ENCODE measurements at places on chromosomes 3 and 15.

GRCh38 chr15:97045666-97046421, 715.3 kb downstream of the NR2F2 start:
- DNase-seq, result no peak

DNA sequence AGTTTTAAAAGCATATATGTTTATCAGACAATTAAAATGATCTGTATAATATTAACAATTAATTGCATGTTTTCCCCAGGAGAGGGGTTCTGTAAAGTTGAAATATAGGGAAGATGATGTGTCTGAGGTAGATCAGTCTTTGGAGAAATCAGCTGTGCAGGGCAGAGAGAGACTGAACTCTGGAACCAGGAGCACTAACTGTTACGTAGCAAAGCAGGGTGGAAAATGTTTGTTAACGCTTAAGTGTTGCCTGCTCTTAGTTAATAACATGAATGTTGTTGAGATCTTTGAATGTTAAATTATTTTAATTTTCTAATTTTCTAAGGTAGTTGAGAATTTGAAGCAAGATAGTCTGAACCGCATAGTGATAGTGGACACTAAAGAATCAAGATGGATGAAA, 57.5 kb downstream of the NEO1 start:
- no peak for DNase-seq

DNA sequence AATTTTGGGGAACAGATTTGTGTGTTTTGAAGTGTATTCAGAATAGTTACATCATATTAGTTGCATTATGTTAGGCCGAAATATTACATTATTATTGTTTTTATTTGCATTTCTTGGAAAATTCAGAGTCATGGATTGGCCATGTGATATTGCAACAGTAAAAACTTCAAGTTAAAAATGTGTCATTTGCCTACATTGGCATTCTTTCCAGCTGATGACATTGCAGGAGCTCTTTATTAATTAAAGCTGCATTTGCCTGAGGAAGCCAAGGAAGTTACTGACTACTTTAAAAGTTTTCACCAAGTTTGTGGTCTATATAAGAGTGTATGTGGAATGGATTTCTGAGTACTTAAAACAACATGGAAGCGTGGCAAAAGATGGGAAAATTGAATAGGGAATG, 726.4 kb upstream of the SGO1 start:
- no peak for DNase-seq

DNA sequence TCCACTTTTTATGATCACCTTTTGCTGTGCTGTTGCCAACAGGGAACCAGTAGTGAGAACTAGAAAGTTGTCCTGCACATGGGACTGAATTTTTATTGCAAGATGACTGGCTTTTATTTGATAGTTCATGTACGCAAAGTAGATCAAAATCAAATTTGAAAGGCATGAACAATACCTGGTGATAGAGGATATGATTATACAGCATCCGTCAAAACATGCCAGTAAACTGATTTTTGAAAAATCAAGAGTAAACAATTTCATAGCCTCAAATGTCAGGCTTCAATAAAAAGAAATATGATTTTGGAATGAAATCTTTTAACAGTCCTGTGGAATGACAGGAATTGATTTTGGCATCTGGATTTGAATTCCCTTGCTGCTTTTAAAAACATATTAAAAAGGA, 219.6 kb upstream of the LRRN1 start:
- DNase-seq, result no peak

DNA sequence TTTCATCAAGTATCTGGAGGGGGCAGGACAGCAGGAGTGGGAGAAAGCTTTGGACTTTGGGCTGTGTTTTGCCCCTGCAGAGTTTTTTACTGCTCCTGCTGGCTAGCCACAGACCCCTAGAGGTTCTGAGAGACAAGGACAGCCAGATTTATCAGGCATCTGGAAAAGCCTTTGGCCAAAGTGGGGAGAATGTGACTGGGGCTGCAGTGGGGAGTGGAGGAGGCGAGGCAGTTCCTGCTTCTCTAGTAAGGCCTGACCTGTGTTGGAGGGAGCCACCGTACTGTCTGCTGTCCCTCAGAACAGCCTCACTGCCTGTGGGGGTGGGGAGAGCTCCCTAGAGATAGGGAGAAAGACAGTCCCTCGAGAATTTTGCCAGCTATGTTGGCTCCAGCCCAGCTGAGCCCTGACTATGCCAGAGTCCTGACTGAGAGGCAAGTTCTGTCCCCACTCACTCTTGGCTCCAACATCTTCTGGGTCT, 2.2 kb downstream of the ALPK3 start:
- DNase-seq, result no peak

DNA sequence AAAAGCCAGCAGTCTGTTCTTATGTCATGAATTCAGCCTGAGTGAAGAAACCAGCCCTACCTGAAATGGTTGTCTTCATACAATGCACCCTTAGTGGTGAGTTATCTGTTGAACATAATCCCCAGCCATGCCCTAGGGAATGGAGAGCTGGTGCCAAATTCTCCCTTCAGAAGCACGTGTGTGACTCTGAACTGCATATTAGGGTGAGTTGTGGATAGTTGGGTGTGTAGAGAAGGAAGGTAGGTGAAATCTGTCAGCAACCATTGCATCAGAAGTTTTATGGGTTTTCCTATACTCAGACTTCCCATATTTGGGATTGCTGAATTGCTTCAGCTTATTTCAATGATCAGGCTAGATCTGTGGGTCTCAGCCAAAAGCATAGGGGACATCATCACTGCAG, 46.5 kb upstream of the TP63 start:
- DNase-seq, result no peak

GRCh38 chr15:73926219-73927002, at the start of gene LOXL1:
LOXL1 (plus strand) TSS chr15:73926462; CDS start chr15:73926784, 322 bp downstream.
- no peak for DNase-seq

GRCh38 chr3:105844704-105845103, 24.1 kb downstream of the CBLB start:
- no peak for DNase-seq

GRCh38 chr3:194280777-194281176, 70.4 kb downstream of the CPN2 start:
- no peak for DNase-seq

Measured in activated gamma-delta T cell treated with Interleukin-2 at 50 U/mL for 16 hours (primary cell).